ENCODE measurements at places on chromosomes 13 and 19. TPM values are rescaled to one million over a fixed set of nuclear protein-coding genes. Genes with fewer than 3 reads are reported as not detected.
A peak's percentile ranks its signal among the peaks of the same experiment; 100 is the strongest.

The FAM124A gene
- total RNA-seq: 29.5 TPM

The C19orf85 gene
- total RNA-seq: not detected

The SELENOV gene
- not detected for total RNA-seq

- no peak overlapping the region for H3K27ac ChIP-seq
- no peaks in the 10 kb centered on the region for H3K36me3 ChIP-seq
- no peak overlapping the region for H3K4me3 ChIP-seq
- DNase-seq: no peak
Measured at GRCh38 chr13:31433746-31434145, 234.0 kb downstream of the B3GLCT start.

GRCh38 chr13:31982540-31982939 lies 49.0 kb upstream of the FRY start:
- no peaks in the 10 kb centered on the region for H3K36me3 ChIP-seq
- peak; percentile 41 for DNase-seq
- H3K4me1 ChIP-seq: no peaks in the 10 kb centered on the region
- no peak overlapping the region for H3K4me3 ChIP-seq
- no peaks in the 10 kb centered on the region for H3K27me3 ChIP-seq
- H3K27ac ChIP-seq: no peak overlapping the region

- H3K4me3 ChIP-seq: no peak overlapping the region
- H3K27me3 ChIP-seq: no peaks in the 10 kb centered on the region
- H3K36me3 ChIP-seq: no peaks in the 10 kb centered on the region
- peaks cover 21% of the 10 kb centered on the region for H3K4me1 ChIP-seq
Measured at GRCh38 chr13:44302233-44302632, 71.4 kb upstream of the SERP2 start.

DNA sequence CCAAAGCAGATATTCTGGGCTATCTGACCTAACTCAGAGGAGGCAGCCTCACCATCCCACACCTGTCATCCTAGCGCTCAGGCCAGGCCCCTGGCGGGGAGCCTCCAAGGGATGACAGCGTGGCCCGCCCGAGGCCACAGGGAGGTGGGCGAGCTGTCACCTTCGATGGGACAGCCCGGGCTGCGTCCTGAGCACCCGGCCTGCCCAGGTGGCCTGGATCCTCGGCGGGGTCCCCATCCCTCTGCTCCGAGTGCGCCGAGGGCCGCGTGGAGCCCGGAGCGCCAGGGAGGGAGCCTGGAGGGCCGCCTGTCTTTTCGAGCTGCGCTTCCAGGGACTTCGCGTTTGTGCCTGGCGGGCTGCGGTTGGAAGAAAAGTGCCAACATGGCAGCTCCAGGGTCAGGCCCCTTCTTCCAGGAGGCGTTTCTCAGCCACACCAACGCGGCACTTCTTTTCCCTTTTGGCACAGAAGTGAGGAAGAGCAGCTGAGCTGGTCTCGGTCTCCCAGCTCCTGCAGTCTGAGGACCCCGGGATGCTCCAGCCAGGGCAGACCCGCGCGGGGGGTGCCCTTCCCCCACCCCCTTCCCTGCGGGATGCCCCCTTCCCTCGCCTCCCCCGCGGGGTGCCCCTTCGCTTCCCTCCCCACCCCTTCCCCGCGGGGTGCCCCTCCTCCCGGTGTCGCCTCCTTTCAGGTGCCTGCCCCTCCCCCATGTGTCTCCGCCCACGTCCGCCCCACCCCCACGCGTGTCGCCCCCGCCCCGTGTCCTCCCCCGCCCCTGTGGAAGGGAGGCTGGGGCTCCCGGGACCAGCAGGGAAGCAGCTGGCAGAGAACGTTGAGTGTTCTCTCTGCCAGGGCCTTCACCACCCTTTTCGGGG lies 42.3 kb downstream of the GJA3 start:
- H3K4me3 ChIP-seq: peak overlapping the region; percentile 48
- H3K4me1 ChIP-seq: peaks cover 21% of the 10 kb centered on the region
- H3K27me3 ChIP-seq: no peaks in the 10 kb centered on the region
- peak overlapping the region; percentile 31 for H3K27ac ChIP-seq
- H3K36me3 ChIP-seq: no peaks in the 10 kb centered on the region

GRCh38 chr19:13120817-13121216 lies 2.8 kb downstream of the NACC1 start:
- no peaks in the 10 kb centered on the region for H3K4me1 ChIP-seq
- H3K36me3 ChIP-seq: peaks cover 5% of the 10 kb centered on the region
- H3K27me3 ChIP-seq: no peaks in the 10 kb centered on the region
- H3K4me3 ChIP-seq: no peak overlapping the region
- no peak for DNase-seq

DNA sequence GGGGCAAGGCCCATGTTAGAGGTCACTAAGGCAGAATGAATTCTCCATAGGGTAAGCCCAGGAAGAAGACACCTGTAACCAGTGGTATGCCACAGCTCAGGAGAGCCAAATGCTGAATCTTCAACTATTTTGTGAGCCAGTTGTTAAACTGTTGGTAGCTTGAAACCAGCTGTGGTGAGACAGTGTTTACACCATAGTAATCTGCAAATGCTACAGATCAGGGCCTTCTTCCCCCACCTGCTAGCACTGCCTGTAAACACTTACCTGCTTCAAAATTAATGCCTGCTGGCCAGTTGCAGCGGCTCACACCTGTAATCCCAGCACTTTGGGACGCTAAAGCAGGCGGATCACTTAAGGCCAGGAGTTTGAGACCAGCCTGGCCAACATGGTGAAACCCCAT lies 12.1 kb downstream of the FBXL12 start:
- no peaks in the 10 kb centered on the region for H3K27me3 ChIP-seq
- no peaks in the 10 kb centered on the region for H3K4me1 ChIP-seq
- no peak for DNase-seq
- H3K27ac ChIP-seq: no peak overlapping the region
- H3K4me3 ChIP-seq: no peak overlapping the region

DNA sequence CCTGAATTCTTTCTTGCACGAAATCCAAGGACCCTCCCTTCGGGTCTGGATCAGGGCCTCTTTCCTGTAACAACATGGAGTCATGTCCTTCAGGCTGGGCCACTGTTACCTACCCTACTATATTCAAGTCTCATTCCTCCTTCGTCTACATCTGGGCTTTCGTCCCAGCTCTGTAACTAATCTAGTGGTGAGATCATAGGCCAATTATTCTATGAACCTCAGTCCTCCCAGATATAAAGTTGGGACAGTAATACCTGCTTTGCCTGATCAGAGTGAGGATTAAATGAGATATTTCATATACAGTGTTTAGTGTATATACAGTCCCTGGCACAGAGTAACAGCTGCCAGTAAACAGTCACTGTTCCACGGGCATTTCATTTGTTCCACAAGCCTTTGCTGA lies 48.3 kb upstream of the ATP12A start:
- no peak overlapping the region for H3K27ac ChIP-seq
- no peak for DNase-seq
- H3K4me1 ChIP-seq: no peaks in the 10 kb centered on the region
- no peak overlapping the region for H3K4me3 ChIP-seq

GRCh38 chr13:65789815-65790214 lies 1440.3 kb downstream of the PCDH9 start:
- H3K27ac ChIP-seq: no peak overlapping the region
- DNase-seq: no peak
- no peaks in the 10 kb centered on the region for H3K4me1 ChIP-seq
- no peaks in the 10 kb centered on the region for H3K27me3 ChIP-seq

DNA sequence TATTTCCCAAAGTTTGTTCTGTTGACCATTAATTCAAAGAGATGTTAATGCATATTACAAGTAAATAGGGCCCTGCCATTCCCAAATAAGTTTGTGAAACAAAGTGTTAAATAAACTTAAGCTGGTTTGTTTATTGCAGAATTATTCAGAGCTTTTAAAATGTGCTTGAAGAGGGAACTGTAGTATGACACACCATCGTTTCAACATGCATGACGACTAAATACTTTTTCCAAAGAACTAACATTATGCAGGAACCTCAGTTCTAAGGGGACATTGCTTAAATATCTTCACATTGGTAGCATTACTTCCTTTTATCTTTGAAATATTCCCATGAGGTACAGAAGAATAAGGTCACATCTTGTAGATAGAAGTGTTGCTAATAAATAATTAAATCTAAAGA lies 14.6 kb downstream of the LHFPL6 start:
- DNase-seq: no peak
- no peaks in the 10 kb centered on the region for H3K36me3 ChIP-seq
- H3K27ac ChIP-seq: no peak overlapping the region
- H3K4me1 ChIP-seq: no peaks in the 10 kb centered on the region

DNA sequence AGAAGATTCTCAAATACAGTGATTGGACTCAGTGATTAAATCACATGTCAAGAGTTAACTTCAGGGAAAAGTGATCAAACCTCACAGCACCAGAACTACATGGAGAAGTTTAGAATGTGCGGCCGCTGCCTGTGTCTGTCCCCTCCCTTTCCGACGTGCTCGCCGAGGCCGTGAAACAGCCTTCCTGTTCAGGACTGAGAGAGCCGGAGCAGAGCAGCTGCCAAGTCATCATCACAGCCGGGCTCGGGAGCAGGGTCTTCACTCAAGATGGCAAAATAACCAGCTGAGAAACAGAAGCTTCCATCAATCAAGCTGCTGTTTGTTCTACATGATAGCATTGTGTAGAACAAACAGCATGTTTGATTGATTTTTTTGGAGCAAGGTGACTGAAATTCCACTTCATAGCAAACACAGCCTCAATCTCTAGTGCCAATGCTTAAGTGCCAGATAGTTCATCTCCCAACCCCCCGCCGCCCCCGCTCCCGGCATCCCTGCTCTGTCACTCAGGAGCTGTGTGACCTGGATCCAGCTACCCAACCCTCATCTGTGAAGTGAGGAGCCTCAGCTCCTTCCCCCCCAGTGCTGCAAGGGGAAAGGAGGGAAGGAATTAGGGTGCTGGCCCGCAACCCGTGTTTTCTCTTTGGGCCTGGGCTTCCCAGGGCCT lies 70.6 kb downstream of the HSPH1 start:
- DNase-seq: no peak
- H3K4me3 ChIP-seq: no peak overlapping the region
- no peak overlapping the region for H3K27ac ChIP-seq
- no peaks in the 10 kb centered on the region for H3K27me3 ChIP-seq
- no peaks in the 10 kb centered on the region for H3K4me1 ChIP-seq
- no peaks in the 10 kb centered on the region for H3K36me3 ChIP-seq

DNA sequence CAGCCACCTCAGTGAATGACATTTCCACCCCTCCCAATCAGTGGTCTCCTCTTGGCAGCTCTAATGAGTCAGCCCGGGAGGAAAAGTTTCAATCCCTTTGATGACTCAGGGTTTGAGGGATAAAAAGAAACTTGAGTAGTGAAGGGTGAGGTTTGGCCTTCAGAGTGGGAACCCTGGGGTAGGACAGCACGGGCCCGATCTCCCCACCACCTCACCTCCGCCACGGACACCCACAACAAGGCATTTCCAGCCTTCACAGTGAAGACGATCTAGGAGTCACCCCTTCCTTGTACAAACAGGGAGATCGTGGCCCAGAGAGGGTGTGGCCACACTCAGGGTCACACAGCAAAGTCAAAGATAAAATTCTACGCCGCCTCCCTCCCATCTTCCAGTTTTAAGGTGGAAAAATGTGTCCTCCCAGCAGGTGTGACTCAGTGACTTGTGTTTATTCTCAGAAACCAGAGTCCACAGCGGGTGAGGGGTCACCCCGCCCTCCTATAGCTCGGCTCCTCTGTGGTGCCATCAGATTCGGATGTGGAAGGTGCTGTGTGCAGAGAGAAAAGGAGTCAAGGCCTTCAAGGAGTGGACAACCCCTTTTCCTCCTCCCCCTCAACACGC lies 12.3 kb downstream of the CIB3 start:
- H3K27me3 ChIP-seq: no peaks in the 10 kb centered on the region
- no peak overlapping the region for H3K27ac ChIP-seq
- no peak overlapping the region for H3K4me3 ChIP-seq
- H3K4me1 ChIP-seq: no peaks in the 10 kb centered on the region
- no peaks in the 10 kb centered on the region for H3K36me3 ChIP-seq

DNA sequence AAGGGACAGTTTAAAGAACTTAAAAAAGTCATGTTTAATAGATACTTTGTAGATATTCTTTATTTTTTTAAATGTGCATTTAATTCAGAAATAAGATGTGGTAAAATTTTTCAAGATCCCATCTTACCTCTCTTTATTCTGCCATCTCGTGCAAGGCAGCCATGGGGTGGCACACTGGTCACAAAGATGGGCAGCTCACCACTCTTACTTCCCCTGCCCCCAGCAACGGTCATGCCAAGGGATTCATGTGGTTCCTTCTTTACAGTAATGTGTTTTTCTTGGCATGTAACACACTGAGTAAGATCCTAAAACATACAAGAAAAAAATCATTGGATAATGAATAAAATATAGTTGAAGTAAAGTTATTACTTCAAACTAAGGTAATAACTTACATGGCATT lies 64.2 kb downstream of the LNX2 start:
- no peaks in the 10 kb centered on the region for H3K36me3 ChIP-seq
- H3K4me3 ChIP-seq: no peak overlapping the region
- DNase-seq: no peak

- no peak overlapping the region for H3K4me3 ChIP-seq
- no peak overlapping the region for H3K27ac ChIP-seq
- no peak for DNase-seq
- H3K27me3 ChIP-seq: peaks cover 42% of the 10 kb centered on the region
- peaks cover 20% of the 10 kb centered on the region for H3K4me1 ChIP-seq
Measured at GRCh38 chr19:17846146-17846545, 1.6 kb downstream of the JAK3 start.

All from tibial nerve (tissue), 4 donors.